Inflammatory macrophage treated with lipopolysaccharide for 4 hours (primary cell): ENCODE measurements at places on chromosomes 3 and 15.

DNA sequence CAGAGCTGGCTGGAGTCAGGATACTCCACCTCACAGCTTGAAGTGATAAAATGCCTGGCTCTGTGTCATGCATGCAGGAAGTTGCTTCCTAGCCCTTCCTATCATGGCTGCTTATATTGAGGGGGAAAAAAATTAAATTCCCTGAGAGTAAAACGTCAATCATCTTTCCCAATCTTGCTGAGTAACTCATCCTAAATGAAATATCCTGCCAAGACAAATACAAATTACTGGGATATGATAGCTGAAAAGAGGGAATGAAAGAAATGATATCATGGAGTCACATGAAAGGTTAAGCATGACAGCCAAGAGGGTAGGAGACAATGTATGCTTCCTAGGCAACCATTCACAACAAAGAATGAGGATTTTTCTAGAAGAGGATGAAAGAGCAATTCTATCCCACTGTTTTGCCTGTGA is 110.6 kb downstream of the ABI3BP start:
- DNase-seq, result no peak

DNA sequence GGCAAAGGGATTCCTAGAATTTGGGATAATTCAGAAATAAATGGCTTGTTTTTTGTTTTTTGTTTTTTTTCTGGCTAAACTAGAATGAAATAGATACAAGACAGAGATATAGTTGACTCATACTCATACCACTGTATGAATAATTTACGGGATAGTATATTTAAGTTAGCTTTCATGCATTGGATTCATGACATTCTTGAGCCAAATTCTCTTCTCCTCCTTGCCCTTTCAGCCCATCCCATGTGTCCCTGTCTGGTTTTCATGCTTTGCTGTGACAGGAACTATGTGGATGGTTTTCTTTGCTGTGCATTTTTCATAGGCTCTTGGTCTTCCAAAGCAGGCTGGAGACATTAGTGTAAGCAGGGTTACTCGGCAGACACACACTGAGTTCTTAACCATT is 66.6 kb upstream of the UMPS start:
- DNase-seq, result no peak

GRCh38 chr3:23035927-23036640 is 167.0 kb upstream of the UBE2E2 start:
- DNase-seq, result no peak

DNA sequence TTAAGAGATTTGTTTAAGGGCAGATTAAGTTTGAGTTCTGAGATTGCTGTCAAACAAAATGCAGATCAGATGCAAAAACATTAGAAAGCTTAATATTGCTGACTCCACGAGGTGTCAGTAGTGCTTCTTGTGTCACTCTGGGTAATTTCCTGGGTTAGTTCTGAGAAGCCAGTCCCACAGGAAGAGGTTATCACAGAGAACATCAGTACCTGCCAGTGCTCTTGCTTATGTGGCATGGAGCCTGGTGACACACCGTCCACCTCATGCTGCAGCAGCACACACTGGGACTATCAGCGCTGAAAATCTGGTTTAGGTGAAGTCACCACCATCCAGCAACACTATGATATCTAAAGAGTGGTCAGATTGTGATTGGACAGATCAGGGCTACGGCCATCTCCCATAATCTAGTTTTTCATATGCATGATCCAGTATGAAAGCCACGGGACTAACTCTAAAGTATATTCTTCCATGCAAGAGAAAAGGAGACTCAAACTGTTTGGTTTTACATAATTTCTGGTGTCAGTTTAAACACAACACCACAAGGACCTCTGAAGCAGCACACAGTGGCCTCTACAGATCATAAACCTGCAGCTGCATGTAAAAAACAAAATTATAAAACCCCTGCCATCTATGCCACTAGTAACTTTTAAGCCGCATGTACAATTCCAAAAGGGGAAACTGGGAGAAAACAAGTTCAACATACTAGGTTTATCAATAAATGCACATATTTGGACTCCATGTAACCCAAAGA is 36.1 kb upstream of the MYO5C start:
- peak; percentile 25 for DNase-seq

DNA sequence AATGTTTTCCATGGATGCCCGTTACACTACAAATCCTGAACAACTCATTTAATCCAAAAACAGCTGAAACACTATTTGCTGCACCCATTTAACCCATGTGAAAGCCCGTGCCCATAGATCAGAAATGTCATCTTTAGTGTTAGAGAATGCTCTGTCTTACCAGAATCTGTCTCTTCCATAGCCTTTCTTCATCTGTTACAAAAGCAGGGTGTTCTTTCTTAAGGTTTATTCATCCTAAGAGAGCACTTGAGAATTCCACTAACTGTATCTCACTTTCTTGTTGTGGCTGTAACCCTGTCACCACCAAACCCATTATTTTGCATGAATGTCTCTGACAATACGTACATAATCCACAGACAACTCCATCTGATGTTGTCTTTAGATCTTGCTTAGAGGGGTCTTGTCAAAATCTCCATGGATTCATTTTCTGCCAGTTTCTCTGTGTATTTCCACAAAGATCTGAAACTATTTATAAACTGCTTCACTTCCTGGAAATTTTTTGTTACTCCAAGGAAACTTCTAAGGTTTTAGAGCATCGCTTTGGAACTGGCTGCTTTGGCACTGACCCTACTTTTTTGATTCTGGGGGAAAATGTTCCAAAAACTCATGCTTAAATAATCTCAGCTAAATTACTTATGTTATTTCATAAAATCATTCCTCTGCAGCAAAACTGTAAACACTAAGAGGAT is 167.8 kb upstream of the CCDC54 start:
- DNase-seq, result no peak

- peak; percentile 17 for DNase-seq
Measured at GRCh38 chr15:96728591-96728990, 398.1 kb downstream of the NR2F2 start.

GRCh38 chr3:42499478-42499871 is 3.0 kb upstream of the VIPR1 start:
- DNase-seq, result no peak

DNA sequence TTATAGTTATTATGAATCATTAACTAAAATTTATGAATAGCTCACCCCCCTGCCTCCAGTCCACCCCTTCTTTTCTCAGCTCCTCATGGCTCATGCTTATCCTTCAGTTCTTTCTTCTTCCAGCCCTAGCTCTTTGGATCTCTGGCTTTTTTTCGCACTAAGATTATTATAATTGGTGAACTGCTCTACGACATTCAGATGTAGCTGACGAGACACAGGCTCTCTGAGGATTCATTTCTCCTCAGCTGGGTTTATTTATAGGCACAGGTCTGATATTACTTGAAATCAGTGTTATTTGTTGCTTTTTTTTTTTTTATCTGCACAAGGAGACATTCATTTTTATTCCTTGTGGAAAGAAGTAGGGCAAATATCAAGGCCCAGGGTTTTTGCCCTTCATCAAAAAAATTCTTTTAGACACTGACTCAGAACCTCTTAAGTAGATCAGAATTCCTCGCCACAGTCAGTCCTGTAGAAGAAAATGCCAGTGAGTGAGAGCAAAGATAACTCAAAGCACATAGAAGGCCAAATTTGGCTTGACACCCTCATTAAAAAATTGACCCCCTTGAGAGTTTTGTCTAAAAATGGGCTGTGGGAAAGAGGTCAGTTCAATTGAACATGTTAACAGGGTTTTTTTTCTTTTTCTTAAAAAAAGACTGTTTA is 106.6 kb downstream of the MYH15 start:
- DNase-seq, result no peak

GRCh38 chr3:124995460-124995994 is 60.3 kb downstream of the HEG1 start:
- peak; percentile 33 for DNase-seq

DNA sequence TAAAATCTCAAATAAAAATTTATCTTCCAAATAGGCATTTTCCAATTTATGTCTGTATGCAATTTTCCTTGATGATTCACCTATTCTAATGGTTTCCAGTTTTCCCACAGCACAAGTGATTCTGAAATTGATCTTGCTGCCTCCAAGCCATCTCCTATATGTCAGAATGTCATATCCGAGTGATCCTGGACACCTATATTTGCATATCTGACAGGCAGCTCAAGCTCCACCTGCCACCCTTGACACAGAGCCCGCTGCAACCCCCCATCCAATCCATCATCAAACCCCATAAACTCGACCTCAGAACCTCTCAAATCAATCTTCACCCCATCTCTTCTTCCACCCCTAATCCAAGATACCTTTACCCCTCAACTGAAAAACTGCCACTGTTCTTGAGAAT is 579.5 kb downstream of the EPHB1 start:
- DNase-seq, result no peak

DNA sequence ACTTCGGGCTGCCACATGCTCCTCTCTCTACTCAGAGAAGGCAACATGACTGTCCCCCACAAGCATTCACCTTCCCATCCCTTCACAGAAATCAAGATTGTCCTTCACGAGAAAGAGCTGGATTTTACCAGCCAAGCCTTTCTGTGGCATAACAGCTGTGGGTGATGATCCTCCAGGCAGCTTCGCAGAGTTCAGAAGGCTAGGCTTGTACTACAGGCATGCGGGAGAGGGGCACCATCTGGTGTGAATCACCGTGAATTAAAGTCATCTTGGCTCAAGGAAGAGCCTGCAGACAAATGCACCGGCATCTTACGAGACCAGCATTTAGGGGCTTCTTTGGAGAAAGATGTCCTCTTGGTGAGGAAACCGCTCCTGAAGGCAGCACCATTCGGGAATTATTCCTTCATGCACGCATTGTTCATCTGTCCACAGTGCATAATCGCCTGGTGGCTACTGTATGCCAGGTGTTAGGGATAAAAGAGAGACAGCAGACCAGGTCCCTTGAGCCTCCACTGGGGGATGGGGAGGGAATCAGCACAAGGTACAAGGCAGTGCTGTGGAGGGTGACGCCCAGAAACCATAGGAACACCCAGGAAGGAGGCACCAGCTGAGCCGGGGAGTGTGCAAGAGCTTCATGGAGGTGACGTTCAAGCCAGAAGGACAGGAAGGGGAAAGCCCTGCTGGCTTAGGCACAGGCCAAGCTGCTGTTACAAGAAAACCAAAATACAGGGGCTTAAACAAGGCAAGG is 108.6 kb downstream of the TMEM266 start:
- DNase-seq, result no peak

DNA sequence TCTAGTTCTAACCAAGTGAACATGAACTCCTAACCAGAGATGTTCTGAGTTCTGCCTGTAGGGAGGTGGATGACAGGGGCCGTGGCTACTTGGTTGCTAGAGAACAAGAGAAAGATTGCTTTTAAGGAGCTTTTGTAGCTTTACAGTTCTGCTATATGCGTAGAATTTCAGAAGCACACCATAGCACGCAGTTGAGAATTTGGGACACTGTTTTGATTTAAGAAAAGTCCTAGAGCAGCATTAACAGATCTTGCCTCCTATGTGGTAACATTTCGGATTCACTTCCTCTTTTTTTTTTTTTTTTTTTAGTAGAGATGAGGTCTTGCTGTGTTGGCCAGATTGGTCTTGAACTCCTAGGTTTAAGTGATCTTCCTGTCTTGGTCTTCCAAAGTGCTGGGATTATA is 181.7 kb downstream of the TCF12 start:
- peak; percentile 71 for DNase-seq

- no peak for DNase-seq
Measured at GRCh38 chr15:88647351-88648105, 8.7 kb downstream of the ISG20 start.

- DNase-seq, result peak; percentile 2
Measured at GRCh38 chr15:70833861-70834765, 19.8 kb downstream of the LARP6 start.

DNA sequence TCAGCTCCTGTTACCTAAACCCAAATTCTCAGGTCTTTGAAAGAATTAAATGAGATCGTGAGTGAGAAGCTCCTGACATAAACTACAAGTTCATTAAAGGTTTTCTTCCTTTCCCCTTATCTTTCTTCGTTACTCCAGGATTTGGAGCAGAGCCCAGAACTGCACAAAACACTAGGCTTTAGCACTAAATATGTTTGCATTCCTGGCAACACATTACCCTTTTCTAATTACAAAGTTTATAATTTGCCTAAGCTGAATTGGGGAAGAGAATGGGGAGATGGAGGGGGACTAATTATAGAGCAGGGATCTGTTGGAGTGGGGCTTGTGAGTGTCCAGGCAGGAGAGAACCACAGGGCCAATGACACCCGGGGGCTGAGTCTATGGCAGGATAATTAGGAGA is 109.7 kb downstream of the SV2B start:
- DNase-seq, result no peak

DNA sequence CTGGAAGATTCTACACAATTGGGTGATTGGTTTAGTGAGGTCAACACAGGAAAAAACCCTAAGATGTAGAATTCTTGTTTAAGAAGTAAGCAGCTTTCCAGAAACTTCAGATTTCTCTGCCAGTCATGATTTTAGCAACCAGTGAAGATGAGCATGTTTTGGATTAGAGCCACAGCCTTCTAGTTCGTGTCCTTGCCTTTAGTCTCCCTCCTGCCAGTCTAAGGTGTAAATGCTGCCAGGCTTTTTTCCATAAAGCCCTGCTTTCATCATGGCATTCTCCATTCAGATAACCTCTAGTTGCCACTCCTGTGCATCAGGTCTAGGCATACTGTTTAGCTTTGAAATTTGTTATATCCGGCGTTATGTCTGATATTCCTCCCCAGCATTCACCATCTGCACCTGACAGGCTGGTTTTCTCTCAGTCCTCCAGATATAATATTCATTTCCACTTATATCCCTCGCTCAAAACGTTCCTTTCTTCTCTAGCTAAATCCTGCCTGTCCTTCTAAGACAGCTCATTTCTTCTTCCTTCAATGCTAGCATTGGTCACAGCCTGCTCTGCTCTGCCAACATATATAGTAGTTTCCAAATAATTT is 37.4 kb downstream of the SYN2 start:
- no peak for DNase-seq

- peak; percentile 39 for DNase-seq
Measured at GRCh38 chr3:132268956-132269355, 48.3 kb upstream of the ACP3 start.

DNA sequence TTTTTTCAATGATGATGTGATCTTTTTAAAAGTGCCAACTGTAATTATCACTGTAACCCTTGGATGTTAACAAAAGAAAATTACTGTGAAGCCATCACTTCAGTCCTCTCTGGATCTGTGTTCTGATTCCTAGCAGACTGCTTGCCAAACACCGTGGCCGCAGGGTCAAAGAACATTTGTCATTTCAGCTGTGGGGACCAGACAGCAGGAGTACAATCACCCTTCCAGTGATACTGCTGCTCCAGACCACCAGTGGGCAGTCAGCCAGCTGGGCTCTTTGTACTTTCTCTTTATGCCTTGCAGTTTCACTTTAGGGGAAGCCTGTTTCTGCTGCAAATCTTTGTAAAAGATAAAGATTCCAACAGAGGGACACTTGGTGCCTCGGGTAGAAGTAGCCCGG is 770.0 kb downstream of the GRM7 start:
- DNase-seq, result peak; percentile 20

GRCh38 chr3:114587986-114588385 is 294.2 kb downstream of the TIGIT start:
- DNase-seq, result no peak

DNA sequence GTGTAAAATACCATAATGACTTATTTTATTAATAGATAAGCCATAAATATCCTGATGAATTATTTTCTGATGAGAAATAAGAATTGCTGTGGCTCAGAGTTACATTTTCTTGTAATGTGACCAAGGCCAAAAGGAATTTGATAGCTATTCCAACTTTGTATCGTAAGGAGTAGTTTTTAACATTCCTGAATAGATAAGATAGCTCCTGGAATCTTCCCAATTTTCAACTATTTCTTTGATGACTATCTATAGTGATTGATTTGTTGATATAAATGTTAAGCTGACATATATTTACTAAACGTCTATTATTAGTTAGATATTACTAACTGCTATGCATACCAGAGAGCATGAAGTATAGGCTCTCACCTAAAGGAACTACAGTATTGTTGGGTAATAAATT is 49.1 kb upstream of the SATB1 start:
- no peak for DNase-seq
